ENCODE measurements at places on chromosomes 16 and 17.

GRCh38 chr17:33072421-33073161 is 80.9 kb downstream of the SPACA3 start:
- DNase-seq, result no peak

DNA sequence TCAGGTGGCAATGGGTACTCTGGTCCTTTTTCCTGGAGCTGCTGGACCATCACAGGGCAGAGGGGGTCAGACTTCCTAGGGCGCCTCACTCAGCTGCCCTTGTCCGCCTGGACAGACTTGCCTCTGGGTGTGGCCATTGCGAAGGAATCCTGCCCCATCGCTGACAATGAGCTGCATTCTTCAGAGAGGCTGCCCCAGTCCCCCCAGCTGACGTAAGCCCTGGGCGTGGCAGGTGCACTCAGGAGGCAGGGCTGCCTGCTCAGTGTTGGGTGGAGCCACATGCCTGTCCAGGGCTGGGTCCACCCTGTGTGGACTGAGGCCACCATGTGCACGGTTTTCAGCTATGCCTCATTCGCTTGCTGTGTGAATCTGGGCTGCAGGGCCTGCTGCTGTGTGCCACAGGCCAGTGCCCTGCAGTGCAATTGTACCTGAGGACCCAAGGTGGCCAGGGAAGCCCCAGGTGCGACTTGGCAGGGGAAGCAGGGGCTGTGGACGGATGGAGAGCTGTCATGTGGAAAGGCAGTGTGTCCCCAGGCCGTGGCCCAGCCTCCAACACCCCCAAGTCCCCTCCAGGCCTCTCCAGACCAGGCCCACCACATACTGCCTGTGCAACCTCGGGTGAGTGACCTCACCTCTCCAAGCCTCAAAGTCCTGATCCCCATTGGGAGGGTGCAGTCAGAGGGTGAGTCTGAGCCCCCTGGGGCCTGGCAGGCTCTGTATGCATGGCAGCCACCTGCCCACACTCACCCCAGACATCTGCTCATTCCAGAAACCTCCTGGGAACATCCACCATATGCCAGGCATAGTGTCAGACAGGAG is 14.0 kb upstream of the MPRIP start:
- DNase-seq, result no peak

GRCh38 chr16:85431431-85432124 is 181.5 kb upstream of the GSE1 start:
- DNase-seq, result no peak

DNA sequence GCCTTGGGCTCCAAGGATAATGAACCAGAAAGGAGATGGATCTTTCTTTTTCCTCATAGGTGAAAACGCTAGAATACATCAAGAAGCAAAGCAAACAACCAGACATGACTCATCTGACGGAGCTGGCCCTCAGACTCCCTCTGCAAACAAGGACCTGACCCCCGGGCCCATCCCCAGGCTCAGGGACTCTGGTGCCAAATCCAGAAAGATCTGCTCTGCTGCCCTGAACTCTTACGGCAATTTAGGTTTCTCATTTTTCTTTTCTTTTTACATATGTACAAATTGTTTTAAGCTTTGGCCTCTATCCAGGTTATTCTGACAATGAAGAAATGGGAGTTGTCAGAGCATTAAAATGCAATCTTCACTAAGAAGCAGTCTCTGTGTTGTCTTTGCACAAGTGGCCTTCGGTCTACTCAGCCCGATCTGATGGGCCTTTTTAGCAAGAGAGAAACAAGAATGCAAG is 17.7 kb downstream of the KNOP1 start:
- no peak for DNase-seq

DNA sequence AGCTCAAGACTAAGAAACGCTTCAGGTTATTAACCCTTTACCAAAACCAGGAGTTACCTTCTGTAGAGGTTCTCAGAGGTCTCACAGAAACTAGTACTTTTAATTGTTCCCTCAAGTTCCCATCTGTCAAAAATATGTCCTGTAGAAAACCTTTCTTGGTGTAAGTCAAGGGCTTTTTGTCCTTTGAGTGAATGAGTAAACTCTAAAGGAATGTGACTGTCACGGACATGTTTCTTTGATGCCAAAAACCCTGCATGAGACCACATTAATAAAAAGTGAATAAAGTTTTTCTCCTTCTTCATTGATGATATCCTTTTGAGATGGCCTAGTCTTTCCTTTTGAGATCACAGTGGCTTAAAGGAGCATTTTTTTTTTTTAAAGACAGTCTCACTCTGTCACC is 102.9 kb downstream of the NLK start:
- no peak for DNase-seq

DNA sequence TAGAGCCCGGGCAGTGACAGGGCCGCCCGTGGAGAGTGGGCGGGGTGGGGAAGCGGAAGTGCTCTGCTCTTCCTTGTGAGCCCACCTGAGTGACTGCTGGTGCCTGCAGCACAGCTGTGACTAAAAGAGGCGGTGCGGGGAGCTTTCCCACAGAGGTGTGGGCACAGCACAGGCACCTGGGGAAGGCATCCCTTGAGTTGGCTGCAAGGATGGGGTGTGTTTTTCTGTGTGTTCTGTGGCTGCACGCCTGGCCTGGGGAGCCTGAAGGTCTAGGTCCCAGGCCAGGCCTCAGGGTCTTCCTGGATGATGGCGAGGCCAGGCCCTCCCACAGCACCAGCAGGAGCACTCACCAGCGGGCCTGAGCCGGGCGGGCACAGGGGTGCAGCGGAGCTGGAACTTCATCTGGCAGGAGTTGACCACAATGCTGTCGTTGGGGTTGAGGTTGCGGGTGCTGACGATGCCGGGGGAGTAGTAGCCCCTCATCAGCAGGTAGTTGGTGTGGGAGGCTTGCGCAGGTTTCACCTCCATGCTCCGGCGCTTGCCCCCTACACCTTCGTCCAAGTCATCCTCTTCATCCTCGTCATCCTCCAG is 67.1 kb downstream of the IL21R start:
- DNase-seq, result no peak

GRCh38 chr17:10610884-10611283 is 46.2 kb downstream of the MYH3 start:
- DNase-seq, result no peak

DNA sequence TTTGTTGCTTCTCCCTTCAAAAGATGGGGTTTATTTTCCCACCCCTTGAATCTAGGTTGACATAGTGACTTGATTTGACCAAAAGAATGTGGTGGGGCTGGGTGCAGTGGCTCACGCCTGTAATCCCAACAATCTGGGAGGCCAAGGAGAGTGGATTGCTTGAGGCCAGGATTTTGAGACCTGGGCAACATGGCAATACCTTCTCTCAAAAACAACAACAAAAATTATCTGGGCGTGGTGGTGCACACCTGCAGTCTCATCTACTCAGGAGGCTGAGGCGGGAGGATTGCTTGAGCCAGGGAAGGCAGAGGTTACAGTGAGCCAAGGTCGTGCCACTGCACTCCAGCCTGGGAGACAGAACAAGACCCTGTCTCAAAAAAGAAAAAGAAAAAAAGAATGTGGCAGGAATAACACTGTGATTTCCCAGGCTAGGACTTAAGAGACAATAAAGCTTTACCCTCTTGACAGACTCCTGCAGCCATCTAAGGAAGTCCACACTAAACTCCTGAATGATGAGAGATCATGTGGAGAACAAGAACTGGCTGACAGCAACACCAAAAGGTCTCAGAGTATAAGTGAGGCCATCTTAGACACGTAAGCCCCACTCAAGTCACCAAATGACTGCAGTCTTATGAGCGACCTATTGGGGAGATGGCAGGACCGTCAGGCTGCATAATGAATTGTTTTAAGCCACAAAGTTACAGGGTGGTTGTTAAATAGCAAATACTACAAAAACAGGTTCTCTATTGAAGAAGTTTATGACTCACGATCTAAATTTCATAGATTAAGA is 37.0 kb downstream of the FBXL20 start:
- no peak for DNase-seq

GRCh38 chr16:84308120-84308519 is 13.4 kb downstream of the WFDC1 start:
- no peak for DNase-seq

DNA sequence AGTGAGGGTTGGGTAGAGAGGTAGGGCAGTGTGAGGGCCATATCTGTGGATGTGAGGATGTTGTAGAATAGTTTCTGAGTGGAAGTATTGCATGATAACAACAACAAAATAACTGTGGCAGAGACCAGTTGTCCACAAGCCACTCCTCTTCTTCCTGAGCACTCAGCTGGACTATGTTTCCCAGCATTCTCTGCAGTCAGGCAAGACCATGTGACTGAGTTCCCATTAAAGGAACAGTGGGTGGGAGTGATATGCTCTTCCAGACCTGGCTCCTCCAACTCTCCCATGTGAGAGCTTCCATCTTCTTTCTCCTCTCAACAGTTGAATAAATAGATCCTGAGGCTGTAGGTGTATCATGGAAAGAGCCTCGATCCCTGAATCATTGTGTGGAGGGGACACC is 272.4 kb downstream of the CBLN1 start:
- no peak for DNase-seq

- DNase-seq, result no peak
These were observed 59.7 kb downstream of the ABCC6 start for GRCh38 chr16:16163571-16163970.
